ENCODE measurements at places on chromosomes 6 and 20.

GRCh38 chr20:9136114-9136513 lies 67.2 kb downstream of the PLCB4 start:
- DNase-seq, result no peak

DNA sequence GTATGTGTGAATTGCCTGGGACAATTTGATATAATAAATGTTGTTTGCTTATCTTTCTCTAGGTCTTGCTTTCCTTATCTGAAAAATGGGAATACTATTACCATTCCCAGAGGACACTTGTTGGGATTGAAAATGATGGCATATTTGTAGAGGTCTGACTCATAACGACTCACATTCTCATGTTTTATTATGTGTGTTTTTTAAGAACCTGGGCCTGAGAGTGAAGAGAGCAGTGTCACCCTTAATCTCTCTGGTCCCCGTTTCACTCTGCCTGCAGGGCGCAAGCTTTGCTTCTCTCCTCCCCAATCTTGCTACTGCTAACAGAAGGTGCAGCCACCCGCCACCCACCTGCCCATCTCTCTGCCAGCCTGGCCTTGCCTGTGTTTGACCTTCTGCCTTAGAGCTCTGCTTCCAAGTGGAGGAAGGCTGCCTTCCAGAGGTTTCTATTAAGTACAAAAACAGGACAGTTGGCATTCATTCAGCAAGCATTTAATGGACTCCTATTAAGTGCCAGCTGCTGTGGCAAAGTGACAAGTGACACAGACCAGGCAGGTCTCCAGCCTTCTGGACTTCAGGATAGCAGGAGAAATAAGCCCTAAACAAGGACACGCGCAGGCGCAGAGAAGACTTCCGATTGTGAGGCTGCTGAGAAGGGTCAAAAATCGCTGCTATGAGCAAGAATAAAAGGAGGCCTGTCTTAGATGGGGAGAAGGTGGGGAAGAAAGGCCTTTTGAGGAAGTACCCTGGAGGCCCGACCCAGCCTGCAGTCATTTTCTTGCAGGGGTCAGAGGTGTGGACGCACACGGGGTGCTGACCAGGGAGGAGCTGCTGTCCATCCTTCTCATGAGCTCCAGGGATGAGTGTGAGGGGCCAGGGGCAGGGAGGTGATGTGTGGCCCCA lies 112.5 kb downstream of the JPH2 start:
- DNase-seq, result no peak

DNA sequence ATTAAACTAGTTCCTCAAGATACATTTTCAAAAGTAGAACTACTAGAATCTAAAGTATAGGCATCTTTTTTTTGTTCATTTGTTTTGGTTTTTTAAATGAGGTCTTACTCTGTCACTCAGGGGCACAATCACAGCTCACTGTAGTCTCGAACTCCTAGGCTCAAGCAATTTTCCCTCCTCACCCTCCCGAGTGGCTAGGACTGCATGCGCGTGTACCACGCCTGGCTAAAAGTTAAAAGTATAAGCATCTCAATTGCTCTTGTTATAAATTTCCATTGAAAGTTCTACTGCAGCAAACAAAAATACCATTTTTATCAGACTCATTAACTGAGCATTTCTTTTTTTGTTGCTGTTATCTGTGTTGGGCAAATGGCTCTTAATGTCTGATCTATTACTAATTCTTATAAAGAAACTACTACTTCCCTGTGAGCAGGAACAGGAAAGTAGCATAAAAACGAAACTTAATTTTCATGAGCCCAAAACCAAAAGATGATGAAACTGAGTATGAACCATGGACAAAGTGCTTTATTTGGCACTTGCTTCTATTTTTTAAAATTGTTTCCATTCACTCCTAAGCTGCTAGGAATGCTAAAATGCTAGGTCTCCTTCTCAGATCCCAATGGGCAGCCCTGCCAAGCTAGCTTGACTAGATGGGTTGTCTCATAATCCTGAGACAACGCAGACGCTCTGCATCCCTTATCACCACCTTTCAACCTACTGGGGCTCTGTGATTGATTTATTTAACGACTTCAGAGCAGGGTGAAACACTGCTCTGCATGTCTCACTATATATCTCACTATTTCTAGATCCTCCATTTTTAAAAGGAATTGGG lies 36.9 kb downstream of the TRPC4AP start:
- no peak for DNase-seq

DNA sequence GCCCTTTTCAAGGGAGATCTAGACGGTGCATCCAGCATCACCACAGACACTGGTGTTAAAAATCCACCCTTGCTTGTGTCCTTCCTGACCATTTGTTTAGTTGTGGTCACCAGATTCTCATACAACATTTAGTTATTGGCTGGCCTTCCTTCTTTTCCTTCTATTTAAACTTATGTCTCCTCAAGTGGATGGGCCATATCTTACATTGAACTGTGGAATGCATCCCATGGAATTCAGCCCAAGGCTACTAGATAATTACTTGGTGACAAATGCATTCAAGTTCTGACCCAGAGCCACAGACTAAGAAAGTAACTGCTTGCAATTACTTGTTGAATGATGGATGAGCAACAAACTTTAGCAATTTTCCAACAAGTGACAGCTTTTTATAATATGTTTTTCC lies 198.9 kb upstream of the SSTR4 start:
- DNase-seq, result no peak

- DNase-seq, result no peak
Observed at GRCh38 chr20:63540417-63541186, 3.4 kb upstream of the PTK6 start.

- DNase-seq, result no peak
Observed at GRCh38 chr20:31593221-31594001, 11.7 kb upstream of the ID1 start.

GRCh38 chr6:94845742-94846141 lies 731.6 kb upstream of the MANEA start:
- no peak for DNase-seq

DNA sequence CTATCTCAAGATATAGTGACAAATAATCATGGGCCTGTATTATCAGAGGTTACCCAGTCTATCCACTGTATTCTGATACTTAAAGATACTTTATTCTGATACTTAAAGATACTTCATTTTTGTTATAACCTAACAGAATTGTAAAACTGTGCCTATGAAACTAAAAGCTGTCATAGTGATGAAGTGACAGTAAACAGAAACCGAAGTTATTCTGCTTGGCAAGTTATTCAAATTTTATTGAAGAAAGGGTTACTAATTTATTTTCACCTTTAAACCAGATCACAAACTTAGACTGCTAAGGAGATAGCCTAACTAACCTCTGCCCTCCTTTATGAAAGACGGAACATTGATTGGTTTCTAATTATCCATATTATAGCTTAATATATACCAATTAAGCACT lies 604.6 kb upstream of the IMPG1 start:
- no peak for DNase-seq

- no peak for DNase-seq
Observed at GRCh38 chr20:1283522-1284510, 17.7 kb downstream of the SNPH start.

DNA sequence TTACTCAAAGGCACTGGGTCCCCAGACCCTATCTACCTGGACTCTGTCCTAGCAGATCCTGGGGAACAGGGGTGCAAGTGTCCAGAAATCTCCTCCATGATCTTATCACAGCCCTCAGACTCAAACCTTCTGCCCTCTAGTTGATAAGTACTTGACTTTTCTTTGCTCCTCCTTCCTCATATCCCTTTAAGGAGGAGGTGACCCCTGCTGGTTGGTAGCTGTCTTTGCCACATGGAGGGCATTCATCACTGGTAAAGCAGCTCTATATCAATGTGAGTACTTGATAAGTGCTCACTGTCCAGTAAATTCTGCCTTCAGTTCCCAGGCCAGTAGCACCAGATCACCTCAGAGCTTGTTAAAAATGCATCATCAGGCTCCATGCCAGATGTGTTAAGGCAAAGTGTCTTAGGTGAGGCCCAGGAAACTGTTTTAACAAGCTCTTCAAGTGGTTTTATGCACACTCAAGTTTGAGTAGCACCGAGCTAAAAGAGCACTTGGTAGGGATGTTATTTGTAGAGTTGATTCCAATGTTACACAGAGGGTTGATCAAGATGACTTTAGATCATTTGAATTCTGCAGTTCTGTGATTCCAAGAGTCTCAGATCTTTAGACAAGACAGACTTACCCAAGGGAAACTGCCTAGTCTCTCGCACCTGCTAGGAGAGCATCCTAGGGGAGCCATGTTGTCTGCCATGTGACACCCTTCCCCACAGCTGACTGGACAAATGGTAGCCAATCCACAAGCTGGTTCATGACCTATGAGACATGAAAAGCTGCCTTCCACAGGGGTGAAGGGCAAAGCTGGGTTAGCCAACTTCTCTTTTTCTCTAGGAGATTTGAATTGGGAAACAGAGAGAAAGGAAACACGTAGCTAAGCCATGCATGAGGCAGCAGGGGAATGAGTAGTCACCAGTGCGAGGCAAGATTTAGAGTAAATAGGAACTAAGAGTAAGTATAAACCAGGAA lies 18.6 kb downstream of the TREML2 start:
- peak; percentile 16 for DNase-seq
